Esophagus squamous epithelium (tissue), 5 donors: ENCODE measurements at places on chromosomes 7 and 10.

DNA sequence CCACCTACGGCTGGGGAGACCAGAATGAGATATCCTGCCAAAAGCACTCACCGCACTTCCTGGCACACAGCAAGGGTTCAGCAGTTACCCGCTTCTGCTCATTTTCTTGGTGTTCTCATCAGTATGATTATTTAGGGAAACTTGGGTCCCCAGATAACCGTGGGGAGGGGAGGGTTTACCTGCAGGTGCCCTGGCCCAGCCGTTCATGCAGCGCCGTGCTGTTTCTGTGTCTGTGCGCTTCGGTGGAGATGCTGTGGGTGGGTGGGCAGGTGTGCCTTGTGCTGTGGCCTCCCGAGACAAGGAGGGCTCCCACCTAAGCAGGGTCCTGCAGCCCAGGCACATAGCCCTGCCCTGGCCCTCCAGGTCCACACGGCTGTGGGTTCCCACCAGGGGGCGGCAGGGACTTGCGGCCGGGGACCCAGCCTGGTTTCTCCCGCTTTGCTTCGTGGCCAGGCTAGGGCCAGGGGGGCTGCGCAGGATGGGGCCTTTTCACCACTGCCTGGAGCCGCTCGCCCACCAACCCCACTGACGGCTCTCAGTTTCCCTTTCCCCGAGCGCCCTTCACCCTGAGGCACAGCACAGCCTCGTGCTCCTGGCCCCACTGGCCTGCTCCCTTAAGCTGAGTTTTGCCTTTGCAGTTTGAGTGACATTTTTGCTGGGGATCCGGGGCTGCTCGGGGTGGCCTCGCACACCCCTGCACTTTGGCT is 78.5 kb downstream of the LHPP start:
- no peak for DNase-seq

- no peak for DNase-seq
These were observed 41.7 kb downstream of the PPP1R3C start for GRCh38 chr10:91590904-91591796.

- DNase-seq, result no peak
These were observed 31.2 kb downstream of the SMNDC1 start for GRCh38 chr10:110273474-110273873.

GRCh38 chr10:122034149-122034756 is 45.3 kb downstream of the TACC2 start:
- DNase-seq, result no peak

GRCh38 chr7:8146788-8147413 is 115.1 kb downstream of the ICA1 start:
- no peak for DNase-seq
